ENCODE measurements at places on chromosomes 4 and X. TPM values are rescaled to one million over a fixed set of nuclear protein-coding genes. Genes with fewer than 3 reads are reported as not detected.

GYPB gene
- polyA plus RNA-seq: 1.1 TPM

DNA sequence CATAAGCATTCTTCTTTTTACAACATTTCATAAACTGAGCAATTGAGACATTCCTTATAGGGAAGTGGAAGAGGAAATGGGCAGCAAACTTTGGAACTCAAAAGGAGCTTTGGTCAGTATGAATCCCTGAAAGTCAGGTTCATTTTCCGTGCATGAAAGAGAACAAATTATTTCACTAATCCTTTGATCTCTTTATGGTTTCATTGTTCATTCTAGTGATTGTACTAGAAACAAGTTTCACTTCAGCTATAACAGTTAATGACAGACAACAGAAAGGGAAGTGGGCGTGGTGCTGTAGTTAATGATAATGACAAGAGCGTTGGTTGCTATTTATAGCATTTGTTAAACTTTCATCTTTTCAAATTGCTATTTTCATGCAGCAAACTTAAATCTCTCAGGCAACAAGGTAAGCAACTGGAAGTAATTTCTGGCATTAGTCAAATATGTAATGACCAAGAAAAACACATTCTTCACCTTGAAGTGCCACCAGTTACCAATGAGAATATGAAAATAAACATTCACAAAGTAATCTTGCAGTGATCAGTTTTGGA lies 98.4 kb downstream of the AREG start:
- DNase-seq: no peak

DNA sequence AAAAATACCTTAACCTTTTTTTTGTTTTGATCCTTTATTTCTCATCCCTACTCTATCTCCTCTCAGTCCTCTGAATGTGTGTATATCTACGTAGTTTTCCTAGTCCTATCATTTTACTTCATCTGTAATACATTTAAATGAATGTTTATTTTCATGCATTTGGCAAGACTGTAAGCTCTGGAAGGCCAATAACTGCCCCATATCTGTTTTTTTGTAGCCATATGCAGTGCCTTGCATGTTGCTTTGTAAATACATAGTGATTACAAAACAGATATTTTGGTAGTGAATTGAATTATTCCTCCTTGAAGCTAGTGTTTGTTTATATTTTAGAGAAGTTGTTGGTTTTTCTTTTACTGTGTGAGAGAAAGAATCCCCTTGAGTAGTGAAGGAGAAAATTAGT lies 450.2 kb downstream of the PCDH18 start:
- DNase-seq: no peak

DNA sequence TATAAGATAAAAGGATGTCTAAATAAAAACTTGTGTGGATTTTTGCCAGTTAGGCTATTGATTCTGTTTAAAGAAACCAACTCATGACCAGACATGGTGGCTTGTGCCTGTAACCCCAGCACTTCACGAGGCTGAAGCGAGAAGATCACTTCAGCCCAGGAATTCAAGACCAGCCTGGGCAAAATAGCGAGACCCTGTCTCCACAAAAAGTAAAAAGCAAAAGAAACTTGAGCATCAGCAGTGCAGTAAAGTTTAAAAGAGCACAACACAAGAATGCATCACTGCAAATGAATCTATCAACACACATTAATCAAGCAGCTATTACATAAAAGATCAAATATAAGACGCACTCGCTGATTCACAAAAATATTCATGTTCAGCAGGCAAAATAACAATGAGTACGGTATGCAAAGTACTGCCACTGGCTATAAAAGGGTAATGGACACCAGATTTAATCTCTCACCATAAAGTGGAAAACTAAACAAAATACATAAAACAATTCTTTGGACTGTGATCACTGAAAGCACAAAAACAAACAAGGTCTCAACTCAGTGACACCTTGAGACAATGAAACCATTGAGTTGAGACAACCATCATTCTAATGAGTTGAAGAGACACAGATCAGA lies 41.3 kb downstream of the LRBA start:
- no peak for DNase-seq

UGT2B7 gene
- polyA plus RNA-seq: 76.0 TPM

- DNase-seq: no peak
Measured at GRCh38 chr4:184769141-184769765, 35.4 kb upstream of the CENPU start.

NRK gene
- polyA plus RNA-seq: 18.1 TPM

DNA sequence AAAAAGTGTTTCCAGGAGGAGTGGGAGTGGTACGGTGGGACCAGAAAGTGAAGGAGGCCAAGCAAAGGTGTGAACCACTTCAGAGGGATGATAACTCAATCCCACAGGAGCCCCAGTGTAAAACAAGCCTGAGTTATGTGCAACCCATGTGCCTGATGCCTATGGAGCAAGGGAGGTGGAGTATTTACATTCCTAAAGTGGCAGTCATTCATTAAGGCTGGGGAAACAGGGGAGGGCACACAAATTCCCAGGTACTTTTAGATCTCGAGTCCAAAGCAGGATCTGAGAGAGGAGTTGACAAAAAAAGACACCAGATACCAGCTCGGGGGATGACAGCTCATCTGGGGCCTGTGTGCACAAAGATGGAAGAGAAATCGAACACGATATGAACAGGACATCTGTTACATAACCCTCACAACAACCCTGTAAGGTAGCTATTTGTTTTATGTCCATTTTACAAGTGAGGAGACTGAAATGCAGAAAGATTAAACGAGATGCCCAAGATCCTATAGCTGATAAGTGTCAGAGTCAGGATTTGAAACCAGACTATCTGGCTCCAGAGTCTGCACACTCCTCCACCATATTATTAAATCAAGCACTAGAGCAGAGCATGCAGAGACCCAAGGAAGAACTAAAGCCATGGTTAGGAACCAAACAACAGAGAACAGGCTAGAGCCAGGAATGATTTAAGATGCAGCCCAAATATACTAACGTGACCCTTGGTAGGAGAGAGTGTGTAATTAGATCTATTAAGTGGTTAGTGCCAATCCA lies 91.9 kb upstream of the MAPK10 start:
- no peak for DNase-seq

SEL1L3 gene
- polyA plus RNA-seq: 25.4 TPM

POLN gene
- polyA plus RNA-seq: 3.0 TPM

RENBP gene
- polyA plus RNA-seq: 16.3 TPM

- DNase-seq: no peak
Measured at GRCh38 chr4:95038791-95039190, 281.0 kb downstream of the BMPR1B start.

- DNase-seq: no peak
Measured at GRCh38 chr4:79913581-79913980, 159.4 kb downstream of the ANTXR2 start.

- DNase-seq: no peak
Measured at GRCh38 chr4:108352664-108353308, 184.1 kb upstream of the LEF1 start.

DNA sequence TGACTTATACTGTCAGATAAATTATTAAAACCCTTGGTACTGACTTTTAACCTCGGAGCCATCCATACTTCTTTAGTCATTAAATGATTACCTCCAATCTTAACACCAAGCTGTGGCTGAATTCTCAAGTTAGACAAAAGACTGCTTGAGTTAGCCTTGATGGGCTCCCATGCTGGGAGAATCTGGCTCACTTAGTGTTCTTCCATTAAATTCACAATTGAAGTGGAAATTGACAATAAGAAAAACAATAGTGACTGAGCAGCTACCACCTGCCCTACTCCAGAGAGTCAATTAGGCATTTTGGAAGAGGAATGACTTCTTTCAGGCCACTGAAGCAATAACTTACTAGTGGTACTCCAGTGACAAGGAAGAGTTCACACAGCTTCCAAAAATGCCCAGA lies 503.0 kb upstream of the CPXCR1 start:
- no peak for DNase-seq

NDP gene
- 4.1 TPM for polyA plus RNA-seq

DNA sequence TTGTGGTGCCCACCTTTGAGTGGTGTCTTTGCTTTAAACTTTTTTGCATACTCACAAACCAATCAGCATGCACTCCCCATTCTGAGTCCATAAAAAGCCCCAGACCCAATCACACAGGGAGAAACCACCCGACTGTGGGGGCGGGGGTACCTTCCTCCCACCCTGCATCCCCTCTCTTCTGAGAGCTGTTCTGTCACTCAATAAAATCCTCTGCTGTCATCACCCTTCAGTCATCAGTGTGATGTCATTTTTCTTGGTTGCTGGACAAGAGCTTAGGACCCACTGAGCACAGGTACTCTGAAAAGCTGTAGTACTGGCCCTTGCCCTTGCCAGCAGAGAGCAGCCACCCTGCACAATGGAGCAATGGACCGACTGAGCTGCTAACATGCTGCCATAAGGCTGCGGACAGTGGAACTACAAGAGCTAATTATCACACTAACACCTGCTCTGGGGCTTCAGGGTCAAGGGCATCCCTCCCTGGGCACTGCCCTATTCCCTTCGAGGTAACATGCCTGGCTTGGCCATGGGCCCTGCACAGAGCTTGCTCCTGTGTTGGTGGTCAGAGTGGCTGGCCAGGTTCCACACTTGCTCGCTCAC lies 62.9 kb upstream of the PGRMC2 start:
- no peak for DNase-seq

DNA sequence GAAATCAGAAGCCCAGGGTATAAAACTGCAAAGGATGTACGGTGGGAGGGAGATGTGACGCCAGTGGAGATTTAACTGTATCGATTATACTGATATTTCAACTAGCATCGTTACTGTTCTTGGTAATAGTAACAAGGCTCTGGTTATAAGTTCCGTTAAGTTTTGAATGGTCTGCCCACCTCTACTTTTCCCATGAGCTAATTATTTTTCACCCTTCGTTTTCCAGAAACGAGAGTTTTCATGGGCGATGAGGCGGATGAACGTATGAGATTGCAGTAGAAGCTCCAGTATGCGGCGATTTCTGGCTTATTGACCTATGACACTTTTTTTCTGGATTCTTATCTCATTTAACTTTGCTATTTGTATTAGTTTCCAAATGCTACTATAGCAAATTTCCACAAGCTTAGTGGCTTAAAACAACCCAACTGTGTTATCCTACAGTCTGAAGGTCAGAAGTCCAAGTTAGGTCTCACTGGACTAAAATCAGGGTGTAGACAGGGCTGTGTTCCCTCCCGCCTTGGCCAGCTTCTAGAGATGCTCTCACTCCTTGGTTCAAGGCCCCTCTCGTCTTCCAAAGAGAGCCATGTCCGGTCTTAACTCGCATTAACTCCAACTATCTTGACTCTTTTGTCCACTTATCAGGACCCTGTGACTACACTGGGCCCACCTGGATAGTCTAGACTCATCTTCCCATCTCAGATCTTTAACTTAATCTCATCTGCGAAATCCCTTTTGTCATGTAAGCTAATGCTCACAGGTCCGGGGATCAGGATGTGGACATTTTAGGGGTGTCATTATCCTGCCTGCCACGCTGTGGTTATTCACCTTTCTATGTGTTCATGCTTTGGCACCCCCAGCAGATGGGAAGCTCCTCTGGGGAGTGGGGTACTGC lies 122.5 kb downstream of the IRF2 start:
- no peak for DNase-seq

TMEM31 gene
- 1.4 TPM for polyA plus RNA-seq

- DNase-seq: no peak
Measured at GRCh38 chrX:132480581-132481203, 8.1 kb downstream of the MBNL3 start.

TMEM154 gene
- polyA plus RNA-seq: 1.7 TPM

DNA sequence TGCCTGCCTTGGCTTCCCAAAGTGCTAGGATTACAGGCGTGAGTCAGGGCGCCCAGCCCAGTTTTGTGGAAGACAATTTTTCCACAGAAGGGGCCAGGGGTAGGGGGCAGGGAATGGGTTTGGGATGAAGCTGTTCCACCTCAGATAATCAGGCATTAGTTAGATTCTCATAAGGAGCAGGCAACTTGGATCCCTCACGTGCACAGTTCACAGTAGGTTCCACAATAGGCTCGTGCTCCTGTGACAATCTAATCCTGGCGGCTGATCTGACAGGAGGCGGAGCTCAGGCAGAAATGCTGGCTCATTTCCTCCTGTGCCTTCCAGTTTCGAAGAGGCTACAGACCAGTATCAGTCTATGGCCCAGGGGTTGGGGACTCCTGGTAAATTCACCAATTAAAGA lies 491.6 kb upstream of the AADAT start:
- DNase-seq: no peak

GRCh38 chr4:52999626-53000025 lies 137.5 kb downstream of the RASL11B start:
- no peak for DNase-seq

CLDN22 gene
- 0.56 TPM for polyA plus RNA-seq

GRCh38 chr4:81990211-81990610 lies 383.6 kb downstream of the HNRNPD start:
- DNase-seq: no peak

GRCh38 chr4:163590103-163590502 lies 95.6 kb downstream of the TMA16 start:
- no peak for DNase-seq

CYLC1 gene
- not detected for polyA plus RNA-seq

DNA sequence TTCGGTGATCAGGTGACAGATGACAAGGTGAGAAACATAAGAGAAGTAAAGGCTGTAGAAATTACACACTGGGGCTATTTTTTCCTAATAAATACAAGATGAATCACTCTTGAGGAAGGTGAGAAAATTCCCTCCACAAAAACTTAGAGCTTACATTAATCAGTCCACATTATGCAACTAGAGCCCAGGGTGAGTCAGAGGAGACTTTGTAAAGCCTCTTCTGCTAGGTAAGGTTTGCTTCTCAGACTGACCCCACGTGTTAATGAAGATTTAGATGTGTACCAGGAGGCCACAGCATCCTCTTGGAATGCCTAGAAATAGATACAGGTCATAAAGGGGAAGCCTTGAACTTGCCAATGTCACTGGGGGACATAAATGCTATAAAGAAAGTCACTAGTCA lies 396.0 kb upstream of the SMIM31 start:
- DNase-seq: no peak

DNA sequence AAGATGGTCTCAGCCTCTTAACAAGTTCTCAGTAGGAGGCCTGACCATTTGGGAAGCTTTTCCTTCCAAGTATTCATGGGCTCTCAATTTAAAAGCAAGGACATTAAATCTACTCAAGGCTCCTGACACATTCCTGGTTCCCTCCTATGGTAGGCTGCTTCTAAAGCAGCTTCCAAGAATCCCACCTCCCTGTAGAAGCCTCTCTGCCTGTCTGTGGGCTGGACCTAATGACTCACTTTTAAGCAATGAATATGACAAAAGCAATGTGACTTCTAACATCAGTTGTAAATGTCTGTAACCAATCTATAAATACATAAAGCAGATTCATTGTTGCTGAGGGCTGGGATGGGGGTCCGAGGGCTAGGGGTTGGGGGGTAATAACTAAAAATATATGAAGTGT lies 99.5 kb upstream of the FAM9B start:
- no peak for DNase-seq

All from right renal pelvis (tissue), 4 donors.